ENCODE measurements at places on chromosomes 4 and X.

DNA sequence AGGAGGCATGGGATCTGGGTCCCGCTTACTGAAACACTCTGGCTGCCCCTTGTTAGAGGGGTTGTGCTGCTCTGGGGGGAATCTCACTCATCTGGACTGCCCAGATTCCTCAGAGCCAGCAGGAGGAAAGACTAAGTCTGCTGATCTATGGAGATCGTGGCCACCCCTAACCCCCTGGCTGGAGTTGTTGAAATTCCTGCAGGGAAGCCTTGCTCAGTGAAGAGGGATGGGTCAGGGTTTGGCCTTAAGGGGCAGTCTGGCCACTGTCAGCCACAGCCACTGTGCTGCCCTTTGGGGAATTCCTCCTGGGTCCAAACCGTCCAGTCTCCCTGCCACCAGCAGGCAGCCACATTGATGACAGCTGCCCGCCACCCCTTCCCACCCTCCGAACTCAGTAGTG lies 362.0 kb upstream of the AMOT start:
- DNase-seq: no peak

GRCh38 chr4:137363496-137363895 lies 168.8 kb downstream of the PCDH18 start:
- no peak for DNase-seq

GRCh38 chr4:176153124-176153523 lies 42.3 kb downstream of the SPATA4 start:
- DNase-seq: no peak

DNA sequence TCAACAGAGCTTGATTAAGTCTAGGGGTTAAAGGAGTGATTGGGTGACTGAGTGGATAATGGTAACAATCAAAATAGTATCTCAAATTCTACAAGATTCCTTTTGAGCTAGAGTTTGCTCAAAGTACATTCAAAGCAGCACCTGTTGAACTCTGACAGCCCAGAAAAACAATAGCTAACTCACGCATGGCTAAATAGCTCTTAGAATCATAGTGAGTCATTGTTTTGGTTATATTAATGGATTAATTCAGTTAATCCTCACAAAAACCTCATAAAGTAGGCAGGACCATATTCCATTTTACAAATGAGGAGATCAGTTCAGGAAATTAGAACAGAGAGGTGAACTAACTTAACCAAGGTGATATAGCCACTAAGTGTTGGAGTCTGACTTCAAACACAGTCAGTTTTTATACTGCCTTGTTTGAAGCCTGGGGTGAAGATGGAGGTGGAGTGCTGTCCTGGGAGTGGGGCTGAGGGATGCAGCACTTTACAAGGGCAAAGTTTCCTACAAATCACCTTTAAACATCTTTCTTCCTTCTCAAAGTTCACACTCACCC lies 35.9 kb upstream of the PPM1K start:
- no peak for DNase-seq

DNA sequence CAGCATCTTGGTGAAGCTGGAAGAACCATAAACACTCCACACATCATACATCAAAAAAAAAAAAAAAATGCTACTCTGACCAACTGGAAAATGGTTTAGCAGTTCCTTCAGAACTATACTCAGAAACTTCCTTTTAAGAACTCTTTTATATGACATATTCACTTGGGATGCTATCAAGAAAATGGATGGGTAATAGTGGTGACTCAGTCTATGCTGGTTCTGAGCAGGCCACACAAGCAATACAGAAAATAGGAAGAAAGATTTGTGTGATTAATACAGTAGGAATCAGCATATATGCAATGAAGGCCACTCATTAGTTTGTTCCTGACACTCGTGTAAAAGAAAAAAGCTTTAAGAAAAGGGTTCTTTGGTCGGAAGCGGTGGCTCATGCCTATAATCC lies 123.5 kb upstream of the FAT4 start:
- no peak for DNase-seq

GRCh38 chr4:70994387-70995099 lies 1.1 kb downstream of the DCK start:
- DNase-seq: no peak

- no peak for DNase-seq
Observed at GRCh38 chr4:114927881-114928280, 185.5 kb downstream of the NDST4 start.

GRCh38 chr4:163988865-163989264 lies 494.4 kb downstream of the TMA16 start:
- DNase-seq: no peak

GRCh38 chr4:156754832-156755570 lies 216.6 kb downstream of the PDGFC start:
- no peak for DNase-seq

GRCh38 chr4:139331185-139331584 lies 28.9 kb upstream of the NDUFC1 start:
- DNase-seq: no peak

DNA sequence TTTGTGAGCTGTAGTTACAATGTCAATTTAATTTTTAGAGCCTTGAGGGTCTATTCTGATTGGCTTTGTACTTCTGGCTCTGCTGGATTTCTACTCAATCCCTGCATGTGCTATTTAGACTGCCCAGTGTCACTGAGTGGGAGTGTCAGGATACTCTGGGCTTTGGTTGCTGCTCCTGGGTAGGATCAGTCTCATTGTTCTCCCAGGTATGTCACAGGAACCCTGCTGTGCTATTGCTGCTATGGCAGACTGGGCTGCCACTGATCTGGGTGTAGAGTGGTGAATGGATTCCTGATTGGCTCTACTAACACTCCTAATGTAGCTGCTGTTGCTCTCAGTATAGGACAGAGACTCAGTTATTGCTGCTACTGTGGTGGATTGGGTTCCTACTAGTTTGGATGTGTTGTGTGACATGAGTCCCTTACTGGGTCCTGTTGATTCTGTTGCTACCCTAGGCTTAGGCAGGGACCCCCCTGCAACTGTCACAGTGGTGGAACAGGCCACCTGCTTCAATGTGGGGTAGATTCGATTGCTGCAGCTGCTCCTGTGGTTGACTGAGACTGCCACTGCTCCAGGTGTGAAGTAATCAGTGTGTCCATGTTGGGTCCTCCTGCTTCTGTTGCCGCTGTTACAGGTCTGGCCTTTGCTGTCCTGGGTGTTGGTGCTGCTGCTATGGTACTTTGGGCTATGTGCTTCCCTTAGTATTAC lies 707.8 kb upstream of the AMOT start:
- no peak for DNase-seq

DNA sequence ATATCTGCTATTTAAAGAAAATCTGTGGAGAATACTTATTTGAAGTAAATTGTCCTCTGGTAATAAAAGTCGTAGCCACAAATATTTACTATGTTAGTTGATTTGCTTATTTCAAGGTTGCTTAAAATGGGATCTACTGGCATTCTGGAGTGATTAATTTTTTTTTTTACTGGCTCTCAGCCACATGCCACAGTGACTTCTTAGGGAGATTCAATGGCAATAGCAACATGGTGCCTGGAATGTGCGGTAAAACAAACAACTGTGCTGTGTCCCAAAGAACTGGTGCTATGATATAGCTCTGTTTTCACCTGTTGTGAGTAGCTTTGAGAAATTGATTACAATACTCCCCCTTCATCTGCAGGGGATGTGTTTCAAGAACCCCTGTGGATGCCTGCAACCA lies 324.3 kb downstream of the GPAT3 start:
- no peak for DNase-seq

DNA sequence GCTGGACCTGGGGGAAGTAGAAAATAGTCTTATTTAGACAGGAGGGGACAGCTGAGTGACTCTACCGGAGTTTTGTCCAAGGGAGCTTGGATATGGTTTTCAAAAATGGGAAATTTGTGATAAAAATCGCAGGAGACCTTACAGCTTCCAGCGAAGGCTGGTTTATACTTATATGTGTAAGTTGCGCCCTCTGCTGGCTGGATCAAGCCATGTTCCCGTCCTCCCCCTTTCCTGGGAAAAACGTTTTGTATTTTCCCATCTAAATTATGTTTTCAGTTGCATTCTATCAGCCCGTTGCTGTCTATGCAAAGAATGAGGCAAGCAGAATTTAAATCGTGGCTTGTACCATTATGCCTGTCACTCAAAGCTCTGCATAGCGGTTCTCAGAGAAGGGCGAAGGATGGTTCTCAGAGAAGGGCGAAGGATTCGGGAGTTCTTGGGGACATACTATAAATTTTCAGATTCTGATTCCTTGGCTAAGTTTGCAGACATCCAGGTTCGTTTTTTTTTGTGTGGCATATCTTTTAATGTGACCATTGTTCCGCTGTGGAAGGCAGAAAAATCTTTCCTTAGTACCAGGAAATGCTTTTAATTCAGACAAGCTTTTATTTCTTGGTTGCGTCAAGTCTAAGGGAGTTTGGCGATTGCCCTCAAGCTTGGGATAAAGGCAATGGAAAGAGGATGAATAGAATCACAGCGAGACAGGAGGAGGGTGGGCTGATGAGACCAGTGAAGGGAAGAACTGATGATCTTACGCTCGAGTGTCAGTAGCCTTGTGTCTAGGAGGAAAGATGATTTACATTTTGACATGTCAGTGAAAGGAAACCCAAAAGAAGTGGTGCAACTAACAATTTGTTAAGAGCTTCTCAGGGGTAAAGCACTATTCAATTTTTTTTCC lies 128.5 kb upstream of the ARX start:
- DNase-seq: peak; percentile 34

- peak; percentile 83 for DNase-seq
Observed at GRCh38 chr4:3480528-3481112, 17.5 kb downstream of the DOK7 start.

DNA sequence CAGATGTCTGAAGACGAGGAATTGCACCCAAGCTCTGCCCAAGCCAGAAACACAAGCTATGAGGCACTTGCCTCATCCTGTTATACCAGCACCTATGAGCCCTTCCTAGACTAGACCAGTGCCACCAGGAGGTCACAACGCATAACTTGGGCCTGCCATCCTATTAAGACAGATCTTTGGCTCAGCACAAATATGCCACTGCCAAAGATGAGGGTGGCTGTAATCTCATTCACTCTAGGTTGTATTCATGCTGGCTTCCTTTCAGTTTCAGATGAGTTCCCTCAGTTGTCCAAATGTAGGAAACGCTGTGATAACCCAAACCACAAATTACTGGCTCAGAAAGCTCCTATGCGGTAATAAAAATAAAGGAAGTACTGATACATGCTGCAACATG lies 76.5 kb upstream of the CITED1 start:
- no peak for DNase-seq

- DNase-seq: no peak
Observed at GRCh38 chr4:29153642-29154041, 1566.5 kb upstream of the PCDH7 start.

- no peak for DNase-seq
Observed at GRCh38 chrX:123909523-123909922, 49.7 kb downstream of the XIAP start.

DNA sequence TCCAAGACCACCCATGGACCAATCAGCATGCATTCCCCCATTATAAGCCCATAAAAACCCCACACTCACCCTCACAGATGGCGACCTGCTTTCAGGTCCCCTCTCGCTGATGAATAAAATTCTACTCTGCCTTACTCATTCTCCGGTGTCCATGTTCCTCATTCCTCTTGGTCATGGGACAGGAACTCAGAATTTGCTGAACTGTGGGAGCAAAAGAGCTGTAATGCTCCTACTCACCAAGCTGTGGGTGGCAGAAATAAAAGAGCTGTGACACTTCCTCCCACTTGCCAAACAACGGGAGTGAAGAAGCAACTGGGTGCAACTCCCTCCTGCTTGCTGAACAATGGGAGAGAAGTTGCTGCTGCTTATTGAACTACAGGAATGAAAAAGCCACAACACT lies 168.5 kb upstream of the PCDH18 start:
- no peak for DNase-seq

GRCh38 chr4:78056265-78057129 lies 626 bp upstream of the FRAS1 start:
- DNase-seq: peak; percentile 63

DNA sequence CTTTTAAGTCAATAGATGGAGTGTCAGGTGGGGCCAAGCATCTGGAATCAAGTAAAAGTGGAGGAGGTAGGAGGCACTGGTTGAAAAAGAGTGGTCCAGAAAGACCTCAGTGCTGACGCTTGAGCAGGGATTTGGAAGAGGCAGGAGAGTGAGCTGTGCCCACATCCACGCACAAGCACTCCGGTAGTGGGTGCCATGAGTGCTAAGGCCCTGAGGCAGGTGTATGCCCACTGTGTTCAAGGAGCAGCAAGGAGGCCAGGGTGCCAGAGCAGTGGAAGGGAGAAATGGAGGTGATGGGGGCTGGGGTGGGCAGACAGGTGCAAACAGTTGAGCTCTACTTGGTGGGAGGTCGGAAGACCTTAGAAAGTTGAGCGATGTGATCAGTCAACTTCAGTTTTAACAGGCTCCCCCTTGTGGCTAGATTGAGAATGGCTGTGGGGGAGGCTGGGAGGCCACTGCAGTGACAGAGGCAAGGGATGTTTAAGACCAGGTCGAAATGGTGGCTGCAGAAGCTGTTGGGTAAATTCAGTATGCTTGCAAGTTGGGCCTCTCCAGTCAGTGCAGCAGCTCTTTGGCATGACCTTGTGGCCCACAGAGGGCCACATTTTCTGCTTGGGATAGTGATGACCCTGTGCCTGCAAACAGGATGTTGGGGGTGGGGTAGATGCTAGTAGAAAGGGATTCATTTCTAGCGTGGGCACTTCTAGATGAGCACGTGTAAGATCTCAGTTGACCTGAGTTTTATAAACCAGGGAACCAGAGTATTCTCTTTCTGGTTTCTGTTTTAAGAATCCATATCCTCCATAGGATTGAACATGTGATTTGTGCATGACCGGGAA lies 12.7 kb downstream of the TKTL1 start:
- peak; percentile 85 for DNase-seq

DNA sequence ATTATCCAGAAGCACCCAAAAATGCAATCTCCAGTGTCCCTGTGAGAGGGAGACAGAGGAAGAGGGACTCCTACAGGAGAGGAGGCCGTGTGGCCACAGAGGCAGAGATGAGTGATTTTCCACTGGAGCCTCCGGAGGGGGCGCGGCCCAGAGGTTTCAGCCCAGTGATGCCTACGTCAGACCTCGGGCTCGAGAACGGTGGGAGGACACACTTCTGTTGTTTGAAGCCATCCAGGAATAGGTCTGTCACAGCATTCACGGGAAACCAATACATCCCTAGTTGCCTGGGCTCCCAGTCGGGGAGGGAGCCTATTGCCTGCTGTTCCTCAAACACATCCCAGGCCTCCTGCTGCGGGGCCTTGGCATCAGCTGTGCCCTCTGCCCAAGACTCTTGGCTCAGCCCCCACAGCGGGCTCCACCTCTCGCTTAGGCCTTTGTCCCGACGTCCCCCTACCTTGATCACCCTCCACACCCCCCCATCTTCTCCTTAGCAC lies 39.2 kb upstream of the HMX1 start:
- DNase-seq: no peak

GRCh38 chr4:19941434-19941833 lies 310.3 kb upstream of the SLIT2 start:
- no peak for DNase-seq

DNA sequence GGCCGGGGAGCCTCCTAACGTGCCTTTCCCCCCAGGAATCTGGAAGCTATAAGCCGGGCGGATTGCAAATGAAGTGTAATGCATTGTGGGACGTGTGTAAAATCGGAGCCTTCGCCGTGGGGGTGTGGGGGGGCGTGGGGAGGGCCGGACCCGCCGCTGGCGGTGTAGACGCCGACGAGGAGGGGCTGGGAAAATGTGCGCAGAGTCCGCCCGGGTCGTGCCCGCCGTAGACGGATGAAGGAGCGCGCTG lies 1.3 kb downstream of the STOX2 start:
- DNase-seq: no peak

Data from activated CD8-positive, alpha-beta T cell treated with anti-CD3 and anti-CD28 coated beads, Interleukin-2, amount 10 ng/mL, durations not matched to agents 7 days and 5 days (primary cell).